EH (cell line): ENCODE measurements at places on chromosomes 6 and 20.
A peak's percentile ranks its signal among the peaks of the same experiment; 100 is the strongest.

DNA sequence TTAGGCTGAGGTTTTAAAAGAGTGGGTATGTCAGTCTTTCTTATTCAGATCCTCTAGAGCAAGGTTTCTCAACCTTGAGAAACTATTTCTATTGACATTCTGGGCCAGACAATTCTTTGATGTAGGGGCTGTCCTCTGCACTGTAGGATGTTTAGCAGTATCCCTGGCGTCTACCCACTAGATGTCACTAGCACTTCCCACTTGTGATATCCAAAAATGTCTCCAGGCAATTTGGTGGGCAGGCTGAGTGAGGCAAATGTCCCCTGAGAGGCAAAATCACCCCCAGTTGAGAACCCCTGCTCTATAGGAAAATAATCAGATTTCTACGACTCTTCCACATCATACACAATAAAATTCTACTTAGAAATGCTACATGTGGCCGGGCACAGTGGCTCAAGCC lies 7.7 kb upstream of the ZKSCAN8 start:
- peak; percentile 66 for DNase-seq

DNA sequence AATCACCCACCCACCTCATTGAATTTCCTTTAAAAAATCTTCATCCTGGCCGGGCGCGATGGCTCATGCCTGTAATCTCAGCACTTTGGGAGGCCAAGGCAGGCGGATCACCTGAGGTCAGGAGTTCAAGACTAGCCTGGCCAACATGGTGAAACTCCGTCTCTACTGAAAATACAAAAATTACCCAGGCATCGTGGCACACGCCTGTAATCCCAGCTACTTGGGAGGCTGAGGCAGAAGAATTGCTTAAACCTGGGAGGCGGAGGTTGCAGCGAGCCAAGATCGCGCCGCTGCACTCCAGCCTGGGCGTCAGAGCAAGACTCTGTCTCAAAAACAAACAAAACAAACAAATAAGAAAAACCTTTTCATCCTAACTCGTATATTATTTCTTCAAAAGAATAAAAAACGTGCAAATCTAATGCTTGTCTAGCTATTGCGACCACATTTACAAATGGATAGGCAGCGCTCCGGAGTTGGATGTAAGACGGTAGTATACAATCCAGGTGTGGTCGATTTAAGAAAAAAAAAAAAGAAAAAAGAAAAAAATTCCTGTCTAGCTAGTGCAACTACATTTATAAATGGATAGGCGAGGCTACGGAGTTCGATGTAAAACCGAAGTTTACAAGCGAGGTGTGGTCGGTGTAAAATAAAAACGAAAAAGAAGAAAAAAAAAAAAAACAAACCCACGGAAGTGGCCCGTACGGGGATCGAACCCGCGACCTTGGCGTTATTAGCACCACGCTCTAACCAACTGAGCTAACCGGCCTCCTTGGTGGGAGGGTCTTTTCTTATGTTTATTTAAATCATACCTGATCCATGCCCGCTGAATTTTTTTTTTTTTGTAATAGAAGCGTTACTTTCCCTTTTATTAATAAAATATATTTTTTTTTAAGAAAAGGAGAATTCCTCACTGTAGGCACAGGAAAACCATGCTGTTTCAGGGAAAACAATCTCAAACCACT lies 70.7 kb upstream of the PRSS16 start:
- peak; percentile 62 for DNase-seq

DNA sequence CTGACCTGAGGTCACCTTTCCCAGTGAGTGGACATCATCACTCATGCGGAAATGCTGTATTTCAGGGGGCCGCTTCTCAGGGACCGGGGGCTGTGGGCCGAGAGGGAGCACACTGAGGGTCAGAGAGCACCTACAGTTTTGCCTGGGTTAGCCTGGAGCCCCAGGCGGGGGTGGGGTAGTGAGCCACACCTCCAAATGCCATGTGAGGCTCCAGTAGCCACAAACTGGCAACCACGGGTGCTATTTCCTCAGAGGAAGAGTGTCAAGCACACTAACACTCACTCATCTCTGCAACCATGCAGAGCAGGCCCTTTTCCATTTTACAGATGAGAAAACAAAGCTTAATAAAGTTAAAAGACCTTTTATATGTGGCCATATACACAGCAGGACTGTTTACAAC lies 4.7 kb downstream of the EHMT2 start:
- no peak for DNase-seq

- peak; percentile 57 for DNase-seq
Measured at GRCh38 chr6:149861603-149862423, 2.3 kb downstream of the LRP11 start.

GRCh38 chr6:37011656-37012378 lies 6.4 kb downstream of the FGD2 start:
- DNase-seq: peak; percentile 68

DNA sequence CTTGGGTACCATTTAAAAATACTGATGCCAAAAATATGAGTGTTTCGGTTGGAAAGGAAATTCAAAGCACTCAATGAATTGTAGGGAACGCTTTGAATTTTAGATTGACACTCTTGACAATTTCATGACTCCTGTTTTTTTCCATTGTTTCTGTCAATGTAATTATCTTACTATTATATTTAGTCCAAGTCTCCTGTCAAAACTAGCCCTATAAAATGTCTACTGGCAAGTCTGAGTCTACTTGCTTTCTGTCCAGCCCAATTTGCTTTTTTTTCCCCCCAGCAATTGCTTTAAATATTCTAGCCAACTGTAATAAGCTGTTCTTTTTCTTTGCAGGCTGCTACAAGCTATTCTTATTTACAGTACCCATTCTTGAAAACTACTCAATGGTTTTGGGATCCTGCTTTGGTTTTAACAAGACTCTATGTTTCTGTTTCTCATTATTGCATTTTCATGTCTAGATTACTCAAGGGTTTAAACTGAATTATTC lies 1103.9 kb upstream of the GJE1 start:
- DNase-seq: no peak

DNA sequence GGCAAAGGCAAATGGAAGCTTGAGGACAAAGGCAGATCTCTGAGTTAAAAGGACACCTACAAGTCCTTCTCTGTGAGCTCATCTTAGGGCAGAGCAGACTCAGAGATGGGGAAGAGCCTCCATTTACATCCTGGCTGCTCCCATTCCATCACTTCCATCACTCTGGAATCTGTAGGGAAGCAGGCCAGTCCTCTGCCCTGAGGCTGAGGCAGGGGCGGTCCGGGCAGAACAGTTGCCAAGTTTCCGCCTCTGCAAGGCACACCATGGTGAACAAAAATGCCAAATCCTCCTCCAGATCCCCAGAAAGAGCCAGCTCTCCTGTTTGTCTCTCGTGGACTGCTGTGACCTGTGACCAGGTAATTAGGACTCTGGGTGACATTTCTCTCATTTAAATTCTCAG lies 209.6 kb upstream of the SSTR4 start:
- DNase-seq: no peak

GRCh38 chr20:20370094-20370575 lies 2.2 kb downstream of the INSM1 start:
- DNase-seq: no peak

GRCh38 chr6:40336296-40336695 lies 250.9 kb downstream of the LRFN2 start:
- no peak for DNase-seq

- DNase-seq: peak; percentile 70
Measured at GRCh38 chr6:100445512-100445911, 19.2 kb downstream of the SIM1 start.

GRCh38 chr20:19932170-19932667 lies 84.9 kb upstream of the NAA20 start:
- DNase-seq: peak; percentile 92

DNA sequence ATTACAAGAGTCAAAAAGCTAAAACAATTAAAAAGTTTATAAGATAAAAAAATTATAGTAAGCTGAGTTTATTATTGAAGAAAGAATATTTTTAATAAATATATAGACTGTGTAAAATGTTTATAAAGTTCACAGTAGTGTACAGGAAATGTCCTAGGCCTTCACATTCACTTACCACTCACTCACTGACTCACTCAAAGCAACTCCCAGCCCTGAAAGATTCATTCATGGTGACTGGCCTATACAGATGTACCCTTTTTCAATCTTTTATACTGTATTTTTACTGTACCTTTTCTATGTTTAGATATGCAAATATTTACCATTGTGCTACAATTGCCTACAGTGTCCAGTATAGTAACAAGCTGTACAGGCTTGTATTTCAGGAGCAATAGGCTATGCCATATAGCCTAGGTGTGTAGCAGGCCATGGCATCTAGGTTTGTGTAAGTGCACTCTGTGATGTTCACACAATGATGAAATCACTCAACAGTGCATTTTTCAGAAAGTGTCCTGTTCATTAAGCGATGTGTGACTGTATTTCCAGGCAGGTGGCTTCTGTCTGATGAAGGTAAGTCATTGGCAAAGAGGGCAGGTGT lies 130.2 kb downstream of the BTBD3 start:
- DNase-seq: no peak

DNA sequence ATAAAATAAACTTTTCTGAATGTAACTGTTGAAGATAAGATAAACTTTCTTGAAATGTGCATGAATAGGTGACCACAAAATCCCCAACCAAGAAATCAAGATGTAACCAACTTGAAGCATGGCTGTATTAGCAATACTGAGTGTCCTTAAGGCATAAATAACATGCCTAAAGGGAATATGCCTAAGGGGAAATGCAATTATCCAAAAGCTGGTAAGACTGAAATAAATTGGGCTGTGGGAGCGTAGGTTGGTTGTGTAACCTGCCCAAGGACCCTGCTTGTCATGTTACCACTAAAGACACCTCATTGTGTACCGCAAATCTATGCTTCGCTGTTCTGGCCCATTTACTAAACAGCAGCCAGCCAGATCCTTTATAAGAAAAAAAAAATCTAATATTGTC lies 200.8 kb upstream of the PDE10A start:
- DNase-seq: no peak

GRCh38 chr6:130692659-130693058 lies 134.5 kb upstream of the SMLR1 start:
- no peak for DNase-seq

DNA sequence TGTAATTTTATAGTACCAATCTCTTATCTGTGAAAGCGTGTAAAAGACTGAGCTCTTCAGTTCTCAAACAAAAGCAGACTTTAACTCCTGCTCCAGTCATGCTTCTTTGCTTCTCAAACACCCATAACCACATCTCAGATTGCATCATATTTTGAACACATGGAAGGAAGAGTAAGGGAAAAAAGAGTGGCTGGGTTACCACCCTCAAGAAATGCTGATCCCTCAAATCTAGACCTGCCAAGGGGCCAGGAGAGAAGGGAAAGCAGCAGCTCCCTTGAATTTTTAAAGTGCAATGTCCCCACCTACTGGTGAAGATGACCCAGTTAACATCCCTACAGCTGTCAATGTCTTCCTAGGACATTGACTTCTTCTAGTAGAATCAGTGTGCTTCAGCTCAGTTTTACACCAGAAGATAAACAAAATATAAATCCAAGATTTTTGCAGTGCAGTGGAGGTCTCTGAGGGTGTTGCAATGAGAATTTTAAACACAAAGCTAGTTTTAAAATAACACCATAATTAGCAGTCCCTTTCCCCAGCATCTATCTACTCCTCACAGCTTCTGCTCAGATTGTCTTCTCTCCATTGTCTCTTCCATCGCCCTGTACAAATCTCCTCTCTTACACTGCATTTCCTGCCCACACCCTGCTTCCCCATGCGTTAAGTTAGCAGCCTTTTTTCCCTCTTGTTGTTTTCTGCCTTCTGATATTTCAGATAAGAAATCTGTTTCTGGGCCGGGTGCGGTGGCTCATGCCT lies 22.6 kb upstream of the HLA-DQB2 start:
- DNase-seq: peak; percentile 63

DNA sequence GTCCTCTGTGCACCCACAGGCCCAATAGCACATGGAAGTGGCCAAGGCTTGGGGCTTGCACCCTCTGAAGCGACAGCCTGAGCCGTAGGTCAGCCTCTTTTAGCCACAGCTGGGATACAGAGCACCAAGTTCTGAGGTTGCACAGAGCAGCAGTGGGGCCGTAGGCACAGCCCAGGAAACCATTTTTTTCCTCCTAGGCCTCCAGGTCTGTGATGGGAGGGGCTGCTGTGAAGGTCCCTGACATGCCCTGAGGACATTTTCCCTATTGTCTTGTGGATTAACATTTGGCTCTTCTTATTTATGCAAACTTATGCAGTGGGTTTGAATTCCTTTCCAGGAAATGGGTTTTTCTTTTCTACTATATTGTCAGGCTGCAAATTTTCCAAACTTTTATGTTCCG lies 878.7 kb upstream of the MAN1A1 start:
- no peak for DNase-seq

- DNase-seq: peak; percentile 25
Measured at GRCh38 chr20:23410916-23411695, 10.2 kb downstream of the NAPB start.

- no peak for DNase-seq
Measured at GRCh38 chr20:24828992-24829648, 119.9 kb upstream of the CST7 start.

DNA sequence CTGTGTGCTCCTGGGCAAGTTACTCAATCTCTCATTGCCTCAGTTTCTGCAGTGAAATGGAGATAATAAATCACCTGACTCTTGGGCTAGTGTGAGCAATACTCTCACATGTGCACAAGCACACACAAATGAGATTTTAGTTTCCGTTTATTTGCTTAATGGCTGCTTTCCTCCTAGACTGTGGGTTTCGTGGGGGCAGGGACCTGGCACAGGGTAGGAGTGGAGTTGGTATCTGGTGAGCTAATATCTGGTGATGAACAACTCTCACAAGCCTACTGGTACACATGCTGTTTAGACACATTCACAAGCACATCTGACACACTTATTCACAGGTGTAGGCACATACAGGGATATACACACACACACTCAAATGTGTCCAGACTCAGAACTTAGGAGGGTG lies 73.8 kb downstream of the TOX2 start:
- no peak for DNase-seq

- peak; percentile 9 for DNase-seq
Measured at GRCh38 chr6:168050881-168051586, 28.0 kb downstream of the FRMD1 start.

- no peak for DNase-seq
Measured at GRCh38 chr6:89372506-89372901, 20.0 kb upstream of the UBE2J1 start.

GRCh38 chr20:60986506-60987156 lies 265.4 kb upstream of the CDH4 start:
- DNase-seq: no peak

GRCh38 chr20:25013478-25014380 lies 21.2 kb upstream of the APMAP start:
- DNase-seq: no peak

DNA sequence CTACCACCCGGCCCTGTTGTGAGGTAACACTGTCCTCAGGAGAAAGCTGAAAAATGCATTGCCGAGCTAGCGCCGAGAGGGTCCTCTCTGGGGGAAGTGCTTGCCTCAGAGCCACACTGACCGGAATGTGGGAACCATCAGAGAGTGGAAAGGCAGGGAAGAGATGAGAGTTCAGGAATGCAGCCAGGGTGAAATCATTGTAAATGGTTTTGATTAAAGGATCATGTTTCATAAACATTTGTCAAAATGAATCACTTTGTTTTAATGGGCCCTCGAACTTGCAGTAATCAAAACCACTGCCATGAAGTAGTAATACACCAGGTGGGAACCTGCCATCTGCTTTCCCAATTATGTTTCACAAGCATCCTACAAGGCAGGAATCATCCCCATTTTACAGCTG lies 16.9 kb upstream of the IL17F start:
- DNase-seq: peak; percentile 88
